Esophagus muscularis mucosa (tissue), 4 donors: ENCODE measurements at places on chromosomes 11 and 22. TPM values are rescaled to one million over a fixed set of nuclear protein-coding genes. Genes with fewer than 3 reads are reported as not detected.

DNA sequence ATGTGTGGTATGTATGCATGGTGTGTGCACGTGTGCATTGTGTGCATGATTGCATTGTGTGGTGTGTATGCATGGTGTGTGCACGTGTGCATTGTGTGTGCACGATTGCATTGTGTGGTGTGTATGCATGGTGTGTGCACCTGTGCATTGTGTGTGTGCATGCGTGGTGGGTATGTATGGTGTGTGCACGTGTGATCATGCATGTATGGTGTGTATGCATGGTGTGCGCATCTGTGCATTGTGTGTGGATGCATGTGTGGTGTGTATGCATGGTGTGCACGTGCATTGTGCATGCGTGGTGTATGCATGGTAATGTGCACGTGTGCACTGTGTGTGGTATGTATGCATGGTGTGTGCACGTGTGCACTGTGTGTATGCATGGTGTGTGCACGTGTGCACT is 16.8 kb downstream of the ALG12 start:
- no peak overlapping the region for H3K27ac ChIP-seq
- H3K4me1 ChIP-seq, result no peaks in the 10 kb centered on the region
- no peaks in the 10 kb centered on the region for H3K27me3 ChIP-seq
- H3K4me3 ChIP-seq, result no peak overlapping the region
- peaks cover 16% of the 10 kb centered on the region for H3K36me3 ChIP-seq

- H3K27ac ChIP-seq, result no peak overlapping the region
- no peak overlapping the region for H3K4me3 ChIP-seq
- H3K4me1 ChIP-seq, result peaks cover 19% of the 10 kb centered on the region
- H3K36me3 ChIP-seq, result no peaks in the 10 kb centered on the region
- H3K27me3 ChIP-seq, result no peaks in the 10 kb centered on the region
- DNase-seq, result no peak
Observed at GRCh38 chr11:128399251-128400121, 187.9 kb downstream of the ETS1 start.

DNA sequence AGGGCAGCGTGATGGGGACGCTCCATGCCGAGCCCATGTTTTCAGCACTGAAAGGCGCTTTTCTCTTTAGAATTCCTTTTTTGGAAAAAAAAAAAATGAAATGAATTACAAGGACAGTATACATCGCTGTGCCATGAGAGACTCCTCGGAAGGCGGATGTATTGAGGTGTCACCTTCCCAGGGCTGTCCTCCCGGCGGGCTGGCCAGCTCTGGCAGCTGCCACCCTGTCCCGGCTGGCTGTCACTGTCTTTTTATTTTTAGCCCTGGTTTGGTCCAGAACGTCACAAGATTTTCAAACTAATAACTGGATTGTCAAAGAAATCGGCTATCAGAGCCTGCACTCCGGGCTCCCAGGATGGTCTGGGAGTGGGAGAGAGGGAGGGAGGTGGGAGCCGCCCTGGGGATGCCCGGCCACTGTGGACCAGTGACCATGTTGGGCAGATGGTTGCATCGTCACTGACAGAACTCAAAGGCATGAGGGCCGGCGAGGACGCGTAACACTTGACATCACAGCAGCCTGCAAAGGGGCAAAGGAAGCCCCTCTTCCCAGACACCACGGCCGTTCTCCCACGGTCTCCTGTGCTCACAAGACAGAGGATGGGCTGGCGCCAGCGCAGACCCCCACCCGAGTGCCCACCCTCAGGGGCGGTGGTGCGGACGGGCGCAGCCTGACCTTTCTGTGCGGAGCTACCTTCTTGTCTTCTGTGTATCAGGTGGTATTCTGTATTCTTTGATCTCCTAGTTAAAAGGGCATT is 392.9 kb downstream of the TBC1D22A start:
- peak overlapping the region; percentile 42 for H3K4me3 ChIP-seq
- no peaks in the 10 kb centered on the region for H3K36me3 ChIP-seq
- peaks cover 16% of the 10 kb centered on the region for H3K4me1 ChIP-seq
- H3K27me3 ChIP-seq, result no peaks in the 10 kb centered on the region

DNA sequence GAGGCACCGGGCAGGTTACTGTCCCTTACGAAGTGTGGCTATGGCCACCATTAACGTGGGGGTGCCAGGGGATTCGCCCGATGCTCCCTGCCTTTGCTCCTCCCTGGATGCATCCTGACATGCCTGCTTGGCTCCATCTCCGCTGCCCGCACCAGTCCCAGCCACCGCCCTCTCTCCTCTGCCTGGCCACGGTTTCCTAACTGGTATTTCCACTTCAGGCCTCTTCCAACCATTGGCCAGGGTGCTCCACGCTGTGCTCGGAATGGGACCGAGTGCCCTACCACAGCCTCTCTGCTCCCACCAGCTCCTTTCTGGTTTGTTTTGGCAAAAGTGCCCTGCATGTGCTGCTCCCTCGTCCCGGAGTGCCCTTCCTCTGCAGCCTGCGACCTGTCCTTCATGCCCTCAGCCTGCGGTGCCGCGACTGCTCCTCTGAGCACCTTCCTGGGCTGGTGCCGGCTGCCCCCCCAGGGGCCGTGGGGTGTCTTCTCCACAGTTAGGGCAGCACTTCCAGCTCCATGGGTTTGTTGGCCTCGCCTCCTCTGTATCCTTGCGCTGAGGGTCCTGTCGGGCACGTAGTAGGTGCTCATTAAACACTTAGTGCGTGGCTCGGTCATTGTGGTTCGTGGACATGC is 12.6 kb upstream of the GRAMD4 start:
- no peaks in the 10 kb centered on the region for H3K36me3 ChIP-seq
- no peaks in the 10 kb centered on the region for H3K27me3 ChIP-seq
- no peak overlapping the region for H3K27ac ChIP-seq
- H3K4me3 ChIP-seq, result no peak overlapping the region
- DNase-seq, result no peak

DNA sequence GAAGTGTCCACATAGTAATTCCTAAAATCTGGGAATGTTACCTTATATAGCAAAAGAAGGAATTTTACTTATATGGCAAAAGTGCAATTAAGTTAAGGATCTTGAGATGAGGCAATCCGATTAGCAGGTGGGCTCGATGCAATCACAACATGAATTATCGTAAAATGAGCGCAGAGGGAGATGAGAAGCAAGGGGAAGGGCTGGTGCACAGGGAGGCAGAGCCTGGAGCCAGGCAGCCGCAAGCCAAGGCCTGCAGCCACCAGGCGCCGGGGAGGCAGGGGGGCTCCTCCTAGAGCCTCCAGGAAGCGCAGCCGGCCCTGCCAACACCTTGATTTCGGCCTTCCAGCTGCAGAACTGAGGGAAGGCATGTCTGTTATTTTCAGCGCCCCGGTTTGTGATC is 85.7 kb downstream of the CELSR1 start:
- H3K27me3 ChIP-seq, result peaks cover 28% of the 10 kb centered on the region
- no peak overlapping the region for H3K27ac ChIP-seq
- DNase-seq, result no peak
- H3K4me3 ChIP-seq, result no peak overlapping the region
- H3K4me1 ChIP-seq, result no peaks in the 10 kb centered on the region

DNA sequence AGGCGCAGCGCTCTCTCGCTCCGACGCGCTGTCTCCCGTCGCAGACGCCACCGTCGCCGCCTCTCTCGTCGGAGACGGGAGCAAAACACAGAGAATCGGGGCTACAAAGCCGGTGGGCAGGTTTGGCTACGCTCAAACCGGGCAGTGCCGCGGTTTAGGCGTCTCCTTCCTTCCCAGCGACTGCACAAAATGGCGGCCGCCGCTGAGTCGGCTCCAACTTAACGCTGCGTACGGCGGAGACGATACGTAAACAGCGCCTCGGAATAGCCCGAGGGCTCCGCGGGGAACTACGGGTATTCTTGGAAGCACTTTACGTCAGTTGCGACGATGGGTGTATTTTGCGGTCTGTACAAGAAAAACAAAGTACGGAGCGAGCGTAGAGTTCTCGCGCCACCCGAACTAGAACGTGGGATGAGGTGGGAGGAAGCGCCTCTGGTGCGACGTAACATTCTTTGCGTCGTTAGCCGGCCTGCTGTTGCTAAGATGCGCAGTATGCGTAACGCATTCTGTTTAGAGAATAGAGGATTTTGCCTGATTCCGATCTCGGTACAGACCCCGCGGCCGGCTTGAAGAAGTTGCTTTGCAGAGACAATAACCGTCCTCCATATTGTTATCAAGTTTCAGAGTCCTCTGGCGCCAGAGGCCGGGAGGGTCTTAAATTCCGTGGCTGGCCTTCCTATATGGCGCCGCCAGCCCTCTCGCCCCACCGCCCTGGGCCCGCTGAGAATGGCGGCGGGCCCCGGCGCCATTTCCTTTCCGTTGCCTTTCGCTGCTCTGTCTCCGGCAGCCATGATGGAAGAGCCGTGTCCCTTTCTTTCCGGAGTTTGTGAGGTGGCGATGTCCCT is at the start of gene DDX17:
Gene DDX17, minus strand, starts transcription at position 194 of the 845 bp plus-strand sequence.
- no peaks in the 10 kb centered on the region for H3K36me3 ChIP-seq
- peak within 1 kb of the TSS; percentile 99 for H3K27ac ChIP-seq
- peaks cover 39% of the 10 kb centered on the region for H3K4me1 ChIP-seq
- peak within 1 kb of the TSS; percentile 80 for H3K4me3 ChIP-seq
- H3K27me3 ChIP-seq, result no peaks in the 10 kb centered on the region

Gene OR52E8
- not detected for total RNA-seq

Gene CREB3L1
- total RNA-seq, result 1.3 TPM

Gene RTN4RL2
- 0.33 TPM for total RNA-seq
